ENCODE measurements at places on chromosomes 7 and 10. TPM values are rescaled to one million over a fixed set of nuclear protein-coding genes. Genes with fewer than 3 reads are reported as not detected.

Gene CTNNA3
- 0.68 TPM for total RNA-seq

DNA sequence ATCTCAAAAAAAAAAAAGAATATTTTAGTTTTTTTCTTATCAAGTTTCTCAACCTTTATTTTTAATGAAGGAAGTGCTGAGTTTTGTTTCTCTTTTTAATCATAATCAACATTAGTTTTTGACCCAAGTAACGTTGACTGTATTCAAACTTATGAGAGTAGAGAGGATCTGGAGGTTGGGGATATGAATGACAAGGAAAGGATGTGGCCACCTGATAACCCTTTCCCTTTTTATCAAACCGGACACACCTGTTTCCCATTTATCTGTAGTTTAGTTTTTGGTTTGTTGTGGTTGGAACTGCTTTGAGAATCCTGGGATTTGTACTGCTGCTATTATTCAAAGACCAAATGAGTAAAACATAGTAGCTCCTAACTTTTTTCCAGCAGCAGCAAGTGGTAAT is 38.6 kb downstream of the HACD1 start:
- no peak for DNase-seq

DNA sequence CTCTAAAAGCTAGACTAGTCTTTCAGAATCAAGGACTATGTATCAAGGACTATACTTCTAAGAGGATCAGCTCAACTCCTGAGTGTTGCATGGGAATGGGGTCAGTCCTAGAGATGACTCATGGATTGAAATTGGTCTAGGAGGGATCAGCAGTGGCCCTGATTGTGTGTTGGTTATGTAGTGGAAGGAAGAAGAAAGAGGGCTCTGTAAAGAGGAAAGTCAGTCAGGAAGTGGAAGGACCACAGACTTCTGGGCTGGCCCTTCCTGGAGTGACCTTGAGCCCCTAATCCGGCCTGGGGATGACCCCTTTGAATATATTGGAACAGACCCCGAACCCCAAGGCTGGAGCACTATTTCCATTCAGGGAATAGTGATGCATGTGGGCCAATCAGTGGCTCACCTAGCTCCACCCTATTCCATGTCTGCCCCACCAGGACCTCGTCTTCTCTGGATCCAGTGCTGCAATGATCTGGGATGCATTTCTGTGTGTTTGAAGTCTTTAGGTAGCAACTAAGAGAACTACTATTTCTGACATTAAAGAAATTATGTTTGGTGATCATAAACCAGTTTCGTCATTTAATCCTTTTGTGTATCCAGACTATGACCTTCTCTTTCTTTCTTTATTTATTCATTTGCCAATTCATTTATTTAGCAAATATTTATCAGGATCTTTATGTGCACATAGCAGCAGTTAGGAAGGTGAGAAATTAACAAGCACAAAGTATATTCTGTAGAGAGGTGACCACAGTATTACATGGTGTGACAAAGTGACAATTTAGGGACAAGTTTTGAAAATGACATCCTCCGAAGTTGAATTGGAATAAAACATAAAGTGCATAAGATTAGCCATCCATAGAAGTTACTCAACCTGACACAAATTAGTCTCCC is 48.6 kb upstream of the KIF5B start:
- no peak for DNase-seq

GRCh38 chr7:7990441-7990761 is 21.8 kb downstream of the GLCCI1 start:
- no peak for DNase-seq

Gene NPFFR1
- total RNA-seq = not detected

Gene CCL24
- total RNA-seq = 6.0 TPM

DNA sequence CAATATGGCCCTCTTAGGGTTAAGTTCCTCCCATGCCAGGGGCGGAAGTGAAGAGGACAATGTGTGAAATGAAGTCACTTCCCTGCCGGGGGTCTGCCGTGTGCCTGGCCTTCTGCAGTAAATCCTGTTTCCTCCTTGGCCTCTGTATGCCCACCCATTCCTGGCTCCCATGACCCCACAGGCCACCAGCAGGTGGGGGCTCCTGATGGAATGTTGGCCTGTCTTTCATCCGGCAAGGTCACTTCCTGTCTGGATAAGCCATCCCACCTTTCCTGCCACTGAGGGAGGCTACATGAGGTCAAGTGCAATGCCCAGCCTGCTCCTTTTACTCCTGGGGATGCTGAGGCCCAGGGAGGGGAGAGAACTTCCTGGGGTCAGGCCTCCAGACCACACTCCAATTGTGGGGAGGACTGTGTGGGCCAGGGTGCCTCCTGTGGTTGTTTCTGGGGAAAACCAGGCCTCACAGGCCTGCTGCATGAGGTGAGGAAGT is 22.3 kb downstream of the PALD1 start:
- no peak for DNase-seq

Gene TMEM213
- total RNA-seq = not detected

Gene DAGLB
- total RNA-seq = 29.1 TPM

- peak; percentile 77 for DNase-seq
These were observed 72.7 kb downstream of the ELFN1 start for GRCh38 chr7:1742555-1743303.

Gene ZNF487
- 6.3 TPM for total RNA-seq

DNA sequence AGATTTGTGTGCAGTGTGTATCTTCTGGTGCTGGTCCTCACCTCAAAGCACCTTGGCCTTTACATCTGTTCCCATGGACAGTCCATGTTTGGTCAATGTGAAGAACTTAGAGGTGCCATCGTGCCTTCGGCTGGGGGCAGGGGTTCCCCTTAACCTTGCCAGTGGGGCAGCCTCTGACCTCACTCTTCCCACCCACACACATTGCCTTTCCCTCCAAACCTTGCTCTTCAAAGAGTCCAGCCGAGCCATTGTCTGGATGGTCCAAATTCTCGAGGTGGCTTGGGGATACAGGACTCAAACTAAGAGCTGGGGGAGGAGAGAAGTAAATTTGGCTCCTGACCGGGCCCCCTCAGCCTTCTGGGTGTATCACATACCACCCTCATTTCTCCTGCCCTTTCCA is 76.2 kb upstream of the HABP2 start:
- DNase-seq = no peak

Gene PNLIPRP3
- total RNA-seq = not detected

DNA sequence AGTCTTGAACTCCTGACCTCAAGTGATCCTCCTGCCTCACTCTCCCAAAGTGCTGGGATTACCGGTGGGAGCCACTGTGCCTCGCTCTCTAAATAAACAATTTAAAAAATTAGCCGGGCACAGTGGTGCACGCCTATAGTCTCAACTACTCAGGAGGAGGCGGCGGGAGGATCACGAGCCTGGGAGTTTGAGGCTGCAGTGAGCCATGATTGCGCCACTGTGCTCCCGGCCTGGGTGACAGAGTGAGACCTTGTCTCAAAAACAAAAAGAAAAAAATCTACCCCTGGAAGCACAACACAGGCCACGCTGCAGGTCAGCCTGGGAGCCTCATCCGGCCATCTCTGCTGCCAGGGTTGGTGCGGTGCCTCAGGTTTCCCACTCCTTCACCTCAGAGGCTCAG is 3.8 kb upstream of the EIF3B start:
- no peak for DNase-seq

DNA sequence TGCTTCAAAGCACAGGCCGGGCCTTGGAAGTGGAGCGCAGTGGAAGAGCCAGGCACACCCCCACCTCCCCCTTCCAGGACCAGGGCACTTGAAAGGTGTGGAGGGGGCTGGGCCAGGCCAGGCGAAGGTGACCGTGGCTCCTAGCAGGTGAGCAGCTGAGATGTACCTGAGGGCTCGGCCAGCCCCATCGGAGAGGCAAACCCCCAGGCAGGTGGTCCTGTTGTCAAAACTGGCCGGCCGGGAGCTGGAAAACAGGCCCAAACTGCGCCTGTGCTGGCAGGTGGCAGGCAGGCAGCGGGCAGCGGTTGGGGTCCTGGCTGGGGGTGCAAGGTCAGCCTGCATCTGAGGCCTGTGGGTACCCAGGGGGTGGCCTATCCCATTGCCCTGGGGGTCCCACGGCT is 96.4 kb upstream of the DNAAF5 start:
- no peak for DNase-seq

Gene TUBAL3
- 0.40 TPM for total RNA-seq

DNA sequence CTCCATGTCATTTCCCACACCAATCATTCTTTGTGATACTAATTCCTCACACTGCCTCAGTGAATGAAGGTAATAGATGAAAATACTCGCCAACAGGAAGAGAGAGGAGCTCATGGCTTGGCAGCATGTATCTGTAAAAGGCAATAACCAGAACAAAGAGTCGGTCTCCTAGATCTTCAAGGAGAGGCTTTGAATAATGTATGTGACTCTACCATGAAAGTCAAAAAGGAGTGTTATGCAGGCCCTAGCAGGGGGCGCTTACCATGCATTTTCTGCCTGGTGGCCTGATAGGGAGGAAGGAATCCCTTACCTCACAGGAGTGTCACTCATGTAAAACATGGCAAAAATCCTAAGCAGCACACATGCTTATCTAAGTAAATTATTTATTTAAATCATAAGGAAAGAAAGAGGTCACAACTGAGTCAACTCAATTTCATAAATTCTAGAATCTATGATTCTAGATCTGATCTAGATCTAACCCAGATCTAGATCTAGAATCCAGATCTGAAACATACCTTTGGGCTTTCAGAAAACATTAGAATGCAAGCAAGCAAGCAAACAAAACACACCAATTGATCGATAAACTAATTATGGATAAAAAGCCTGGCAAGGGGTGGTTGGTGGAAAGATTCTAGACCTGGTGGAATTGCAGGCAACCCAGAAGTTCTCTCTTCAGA is 226.3 kb upstream of the KLF6 start:
- DNase-seq = no peak

Gene SEMA3C
- total RNA-seq = 79.5 TPM

- DNase-seq = no peak
These were observed 275.5 kb downstream of the FGFR2 start for GRCh38 chr10:121322776-121323175.

- DNase-seq = no peak
These were observed 12.3 kb upstream of the KIF5B start for GRCh38 chr10:32068569-32068968.

Gene LIMK1
- 44.2 TPM for total RNA-seq
